GM12878 (cell line): ENCODE measurements at places on chromosomes 5 and 9.

DNA sequence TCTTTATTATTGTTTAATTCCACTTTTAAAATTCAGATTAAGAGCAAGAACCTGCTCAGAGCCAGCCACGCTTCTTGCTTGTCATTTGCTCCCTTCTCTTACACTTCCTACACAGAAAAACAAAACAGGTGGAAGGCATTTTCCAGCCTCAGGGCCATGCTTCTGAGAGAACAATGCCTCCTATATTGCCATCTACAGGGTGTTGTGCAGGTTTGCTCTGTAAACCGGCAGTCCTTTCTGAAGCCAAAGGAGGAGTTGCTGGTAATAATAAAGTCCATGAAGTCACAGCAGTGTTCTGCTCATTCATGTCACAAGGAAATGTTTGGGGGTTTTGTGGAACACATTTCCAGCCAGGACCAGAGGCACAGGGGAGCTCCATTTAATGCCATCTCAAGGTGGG, 16.1 kb upstream of the PRLR start:
- DNase-seq, result no peak

GRCh38 chr5:139856714-139857113, 61.1 kb downstream of the PSD2 start:
- DNase-seq, result no peak

GRCh38 chr9:109016132-109016531, 2.8 kb upstream of the CTNNAL1 start:
- no peak for DNase-seq

- no peak for DNase-seq
These were observed 195.8 kb downstream of the ERCC6L2 start for GRCh38 chr9:96071076-96071814.
